Hepatic stellate cell (primary cell): ENCODE measurements at places on chromosomes 6 and 20.

DNA sequence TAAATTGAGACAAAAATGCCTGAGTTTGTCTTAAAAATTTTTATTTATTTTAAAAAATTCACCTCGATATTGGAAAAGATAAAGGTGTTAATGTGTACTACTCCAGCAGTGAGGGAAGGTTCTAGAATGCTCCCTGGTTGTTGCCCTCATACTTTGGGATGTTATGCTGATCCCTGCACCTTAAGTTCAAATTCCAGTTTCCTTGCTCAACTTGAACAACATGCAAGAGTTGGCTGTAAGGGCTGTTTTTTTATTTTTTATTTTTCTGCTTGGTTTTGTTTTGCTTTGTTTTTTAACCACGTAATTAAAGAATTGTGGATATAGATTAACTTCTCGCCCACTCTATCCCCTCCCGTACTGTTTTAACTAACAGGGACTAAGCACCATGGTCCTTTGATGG lies 158.7 kb upstream of the CITED2 start:
- DNase-seq = no peak

- no peak for DNase-seq
Measured at GRCh38 chr6:154891901-154892300, 103.2 kb upstream of the TIAM2 start.

GRCh38 chr20:51410586-51411325 lies 131.8 kb downstream of the NFATC2 start:
- no peak for DNase-seq

GRCh38 chr6:128471907-128472306 lies 48.5 kb downstream of the PTPRK start:
- DNase-seq = no peak

DNA sequence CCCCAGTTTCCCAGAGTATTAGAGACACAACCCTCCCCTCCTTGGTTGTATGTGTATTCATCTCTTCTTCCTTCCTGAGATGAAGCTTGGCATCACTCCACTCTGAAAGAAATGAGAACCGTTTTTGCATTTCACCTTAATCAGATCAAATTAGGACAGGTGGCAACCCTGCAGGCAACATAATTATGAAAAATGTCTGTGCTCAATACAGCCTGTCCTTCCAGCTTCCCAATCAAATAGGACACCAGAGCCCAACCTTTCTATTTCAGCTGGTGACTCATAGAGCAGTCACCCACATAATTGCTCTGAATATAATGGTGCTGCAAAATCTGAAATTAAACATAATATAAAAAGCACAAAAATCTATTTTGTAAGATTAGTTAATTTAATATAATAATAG lies 310.2 kb upstream of the AGPAT4 start:
- no peak for DNase-seq

- no peak for DNase-seq
Measured at GRCh38 chr20:19799325-19799724, 41.3 kb downstream of the RIN2 start.

- no peak for DNase-seq
Measured at GRCh38 chr20:42652266-42652665, 537.4 kb downstream of the PTPRT start.

DNA sequence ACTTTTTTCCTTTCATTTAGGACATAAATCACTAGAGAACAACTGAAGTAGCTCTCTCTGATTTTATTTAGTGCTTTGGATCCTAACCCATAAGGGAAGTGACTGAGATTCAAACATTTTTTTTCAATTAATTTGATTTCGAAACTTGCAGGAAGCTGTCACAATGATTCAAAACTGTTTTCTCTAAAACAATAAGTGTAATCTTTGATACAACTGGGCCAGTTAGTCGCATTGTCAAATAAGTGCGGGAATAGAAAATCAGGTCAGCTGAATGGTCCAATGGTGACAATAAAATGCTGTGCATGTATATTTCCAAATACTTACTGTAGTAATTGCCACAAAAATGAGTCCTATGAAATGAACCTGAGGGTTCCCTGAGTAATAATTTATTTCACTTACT lies 930.8 kb downstream of the TFAP2A start:
- no peak for DNase-seq

DNA sequence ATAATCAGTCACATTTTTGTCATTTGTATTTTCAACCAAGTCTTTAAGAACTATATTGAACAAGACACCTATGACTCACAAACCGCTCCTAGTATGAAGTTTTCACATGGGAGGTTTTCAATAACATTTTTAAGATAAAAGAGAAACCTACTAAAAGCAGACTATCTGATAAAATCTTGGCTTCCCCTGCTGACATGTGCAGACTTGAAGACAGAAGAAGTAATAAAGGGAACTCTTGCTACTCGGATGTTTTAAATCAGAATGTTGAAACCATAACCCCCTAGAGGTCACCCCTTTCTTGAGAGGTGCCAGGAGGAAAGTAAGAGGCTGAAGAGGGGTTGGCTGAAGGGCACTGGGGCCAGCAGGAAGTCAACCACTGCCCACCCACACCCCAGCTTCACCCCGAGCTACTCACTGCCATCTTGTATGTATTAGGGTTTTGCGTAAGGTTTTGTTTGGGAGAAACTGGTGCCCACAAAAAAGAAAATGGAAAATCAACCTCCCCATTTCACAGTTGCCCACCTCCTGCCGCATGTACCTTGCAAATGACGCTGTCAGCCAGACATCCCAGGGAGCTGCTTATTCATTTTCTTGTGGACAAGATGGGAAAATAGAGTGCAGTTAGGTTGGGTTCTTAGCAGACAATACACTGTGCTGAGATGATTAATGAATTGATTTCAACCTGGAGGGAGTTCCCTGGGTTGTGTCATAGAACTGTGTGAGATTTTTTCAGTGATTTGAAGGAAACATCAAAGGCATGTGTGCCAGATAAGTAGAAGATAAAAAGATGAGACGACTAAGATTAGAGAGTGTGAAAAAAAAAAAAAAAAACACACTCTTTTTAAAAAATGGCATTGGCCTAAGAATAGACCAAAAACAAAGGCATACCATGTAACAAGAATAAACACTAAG lies 83.2 kb upstream of the TAB2 start:
- DNase-seq = no peak

- DNase-seq = no peak
Measured at GRCh38 chr6:120671519-120671918, 662.8 kb downstream of the TBC1D32 start.

DNA sequence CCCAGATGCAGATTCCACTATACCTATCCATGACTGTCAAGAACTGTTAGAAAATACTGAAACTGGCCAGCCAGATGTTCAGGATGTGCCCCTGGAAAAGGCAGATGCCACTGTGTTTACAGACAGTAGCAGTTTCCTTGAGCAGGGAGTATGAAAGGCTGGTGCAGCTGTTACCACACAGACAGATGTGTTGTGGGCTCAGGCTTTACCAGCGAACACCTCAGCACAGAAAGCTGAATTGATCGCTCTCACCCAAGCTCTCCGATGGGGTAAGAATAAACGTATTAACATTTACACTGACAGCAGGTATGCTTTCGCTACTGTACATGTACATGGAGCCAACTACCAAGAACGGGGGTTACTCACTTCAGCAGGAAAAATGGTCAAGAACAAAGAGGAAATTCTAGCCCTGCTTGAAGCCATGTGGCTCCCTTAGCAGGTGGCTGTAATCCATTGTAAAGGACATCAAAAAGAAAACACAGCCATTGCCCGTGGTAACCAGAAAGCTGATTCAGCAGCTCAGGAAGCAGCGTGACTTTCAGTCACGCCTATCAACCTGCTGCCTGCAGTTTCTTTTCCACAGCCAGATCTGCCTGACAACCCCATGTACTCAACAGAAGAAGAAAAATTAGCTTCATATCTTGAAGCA lies 459.7 kb upstream of the HTR1E start:
- DNase-seq = no peak

- no peak for DNase-seq
Measured at GRCh38 chr20:23492292-23492691, 1.4 kb downstream of the CST8 start.

GRCh38 chr6:15441215-15441868 lies 195.5 kb downstream of the JARID2 start:
- peak; percentile 69 for DNase-seq

- no peak for DNase-seq
Measured at GRCh38 chr6:14748679-14749078, 497.2 kb upstream of the JARID2 start.

GRCh38 chr20:17611290-17611539 lies 41.3 kb downstream of the DSTN start:
- DNase-seq = no peak

DNA sequence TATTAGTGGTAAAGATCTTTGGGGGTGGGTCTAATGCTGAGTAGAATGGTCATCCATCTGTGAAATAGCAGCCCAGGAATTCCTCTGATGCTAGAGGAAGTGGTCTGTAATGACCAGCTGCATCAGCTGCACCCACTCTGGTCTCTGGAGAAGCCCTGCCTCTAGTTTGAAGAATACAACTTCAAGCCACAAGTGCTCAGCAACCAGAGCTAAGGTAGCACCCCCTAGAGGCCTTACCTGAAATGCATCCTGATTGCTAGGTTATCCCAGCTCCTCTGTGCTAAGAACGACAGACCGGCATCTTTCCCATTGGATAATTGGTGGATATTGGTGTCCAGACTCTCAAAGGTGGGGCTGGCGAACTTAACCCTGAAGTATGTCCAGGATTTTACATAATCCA lies 58.2 kb downstream of the DNAH8 start:
- DNase-seq = no peak

DNA sequence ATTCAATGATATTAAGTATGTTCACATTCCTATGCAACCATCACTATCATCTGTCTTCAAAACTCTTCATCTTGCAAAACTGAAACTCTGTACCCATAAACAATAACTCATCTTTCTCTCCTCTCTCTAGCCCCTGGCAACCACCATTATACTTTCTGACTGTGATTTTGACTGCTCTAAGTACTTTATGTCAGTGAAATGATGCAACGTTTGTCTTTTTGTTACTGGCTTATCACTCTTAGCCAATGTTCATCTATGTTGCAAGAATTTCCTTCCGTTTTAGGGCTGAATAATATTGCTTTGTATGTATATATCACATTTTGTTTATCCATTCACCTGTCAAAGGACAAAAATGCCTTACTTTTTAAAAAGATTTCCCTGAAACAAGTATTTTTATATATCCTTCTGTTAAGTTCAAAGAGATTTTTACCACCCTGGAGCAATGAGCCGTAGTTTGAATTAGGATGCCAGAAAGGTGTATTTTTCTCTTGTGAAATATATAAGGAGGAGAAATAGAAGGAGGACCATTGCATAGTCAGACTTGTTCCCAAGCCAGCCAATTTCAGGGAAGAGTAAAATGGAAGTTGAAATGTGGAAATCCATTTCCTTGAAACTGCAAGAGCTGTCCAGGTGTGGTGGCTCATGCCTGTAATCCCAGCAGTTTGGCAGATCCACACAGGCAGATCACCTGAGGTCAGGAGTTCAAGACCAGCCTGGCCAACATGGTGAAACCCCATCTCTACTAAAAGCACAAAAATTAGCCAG lies 4.0 kb upstream of the CGAS start:
- DNase-seq = no peak

DNA sequence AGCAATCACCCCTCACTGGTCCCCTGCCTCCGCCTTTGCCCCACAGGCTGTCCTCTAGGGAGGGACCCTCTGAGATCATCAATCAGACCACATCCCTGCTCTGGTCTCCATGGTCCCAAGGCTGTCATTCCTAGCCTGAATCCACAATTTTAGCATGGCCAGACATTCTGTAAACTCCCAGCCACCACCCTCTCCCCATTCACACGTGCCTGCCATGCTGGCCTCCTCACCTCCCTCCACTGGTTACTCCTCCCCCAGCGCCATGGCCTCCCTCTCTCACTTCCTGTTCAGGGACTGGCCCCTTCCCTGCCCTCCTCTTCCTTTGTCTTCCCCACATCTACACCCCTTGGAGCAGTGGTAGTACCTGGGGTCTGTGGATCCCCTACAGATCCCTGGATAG lies 150.7 kb upstream of the MLN start:
- no peak for DNase-seq

DNA sequence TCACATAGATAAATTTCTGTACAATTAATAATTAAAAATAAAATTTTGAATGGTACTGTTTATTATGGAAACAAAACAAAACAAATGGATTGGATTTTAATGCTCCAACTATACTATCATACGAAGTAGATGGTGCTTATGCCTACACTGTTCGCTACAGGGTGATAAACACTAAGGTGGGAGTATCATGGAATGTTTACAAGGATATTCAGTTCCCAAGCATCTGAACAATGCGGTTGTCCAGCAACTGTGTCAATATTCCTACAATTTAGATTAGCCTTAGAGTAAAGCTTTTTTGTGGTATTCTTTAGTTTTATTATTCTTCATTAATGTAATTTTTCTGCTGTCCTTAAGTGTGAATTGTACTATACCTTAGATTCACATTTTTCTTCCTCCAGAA lies 105.1 kb downstream of the MMS22L start:
- DNase-seq = no peak

GRCh38 chr6:126600258-126600916 lies 260.5 kb downstream of the CENPW start:
- peak; percentile 4 for DNase-seq

DNA sequence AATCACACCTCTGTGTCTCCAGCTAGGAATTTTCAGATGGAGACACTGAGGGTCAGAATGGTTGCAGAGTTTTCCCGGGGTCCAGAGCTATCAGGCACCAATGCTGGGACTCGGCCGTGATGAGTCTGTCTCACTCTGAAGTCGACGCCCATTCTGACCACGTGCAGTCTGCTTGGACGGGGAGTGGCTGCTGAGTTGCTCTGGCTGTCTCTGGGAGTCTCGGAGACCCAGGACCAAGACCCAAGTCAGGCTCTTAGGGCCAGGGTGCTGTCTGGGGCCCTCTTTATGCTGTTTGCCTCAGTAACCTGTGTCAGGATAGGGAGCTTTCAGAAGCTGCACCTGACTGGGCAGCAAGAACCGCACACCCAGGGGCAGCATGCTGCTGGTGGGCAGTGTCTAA lies 4.6 kb downstream of the IP6K3 start:
- DNase-seq = no peak

DNA sequence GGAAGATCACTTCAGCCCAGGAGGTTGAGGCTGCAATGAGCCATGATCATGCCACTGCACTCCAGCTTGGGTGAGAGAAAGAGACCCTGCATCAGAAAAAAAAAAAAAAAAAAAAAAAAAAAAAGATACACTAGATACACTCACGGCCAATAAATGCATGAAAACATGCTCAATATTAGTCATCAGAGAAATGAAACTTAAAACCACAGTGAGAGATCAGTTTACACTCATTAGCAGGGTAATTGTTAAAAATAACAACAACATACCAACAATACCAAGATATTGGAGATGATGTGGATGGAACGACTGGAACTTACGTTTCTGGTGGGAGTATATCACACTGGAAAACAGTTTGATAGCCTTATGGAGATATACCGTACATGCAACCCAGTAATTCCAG lies 29.9 kb downstream of the HS3ST5 start:
- no peak for DNase-seq

DNA sequence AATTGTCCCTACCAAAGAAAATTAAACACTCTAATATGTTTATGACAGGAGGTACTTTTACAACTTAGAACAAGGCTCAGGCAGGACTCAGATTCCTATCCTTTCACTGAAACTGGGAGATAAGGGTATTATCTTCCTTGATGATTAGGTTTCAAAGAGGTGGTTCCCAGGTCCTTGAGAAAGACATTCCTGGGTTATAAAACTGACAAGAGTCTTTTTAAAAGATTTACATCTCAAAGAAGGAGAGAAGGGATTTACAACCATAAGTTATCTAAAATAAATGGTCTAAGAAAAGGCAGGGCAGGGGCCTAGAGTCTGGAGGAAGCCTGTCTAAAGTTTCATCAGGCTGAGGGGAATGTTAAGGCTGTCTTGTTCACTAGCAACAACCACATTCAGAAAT lies 1492.5 kb downstream of the HACE1 start:
- no peak for DNase-seq

GRCh38 chr20:36548006-36548315 lies 6.6 kb downstream of the MYL9 start:
- no peak for DNase-seq
